ENCODE measurements at places on chromosomes 4 and X.

DNA sequence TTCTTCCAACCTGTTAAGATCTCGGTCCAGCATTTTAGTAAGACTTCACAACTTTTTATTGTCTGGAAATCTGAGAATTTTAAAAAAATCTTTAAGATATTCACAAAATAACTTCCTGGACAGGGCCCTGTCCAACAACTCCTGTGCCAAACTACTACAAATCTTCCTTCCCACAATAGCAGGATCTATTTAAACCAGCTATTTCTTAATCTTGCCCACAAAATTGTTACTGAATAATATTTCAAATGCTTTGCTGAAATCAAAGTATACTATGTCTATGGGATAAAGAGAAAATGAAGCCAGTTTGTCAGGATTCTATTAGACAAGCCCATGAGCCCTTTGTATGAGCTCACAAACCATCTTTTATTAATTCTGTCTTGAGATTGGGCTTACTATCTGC lies 104.1 kb upstream of the DDIT4L start:
- DNase-seq = no peak

DNA sequence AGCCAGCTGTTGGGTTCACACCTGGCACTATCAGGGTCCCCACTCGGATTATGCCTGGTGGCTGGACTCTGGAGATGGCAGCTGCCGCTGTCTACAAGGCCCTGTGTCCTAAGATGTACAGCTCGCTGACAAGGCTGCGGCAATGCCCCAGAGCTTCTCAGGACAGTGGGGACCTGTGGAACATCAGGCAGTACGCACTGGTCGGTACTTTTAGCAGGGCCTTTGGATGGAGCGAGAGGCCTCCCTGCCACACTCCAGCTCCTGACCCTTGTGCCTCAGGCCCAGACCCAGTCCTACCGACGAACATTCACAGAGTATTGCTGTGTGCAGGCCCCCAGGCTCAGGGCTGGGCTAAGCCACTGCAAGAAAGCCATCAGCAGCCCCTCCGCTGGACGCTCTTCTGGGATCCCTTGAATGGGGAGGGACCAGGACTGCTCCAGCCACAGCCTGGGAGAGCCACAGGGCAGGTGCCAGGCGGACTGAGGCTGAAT lies 45.7 kb upstream of the HMX1 start:
- DNase-seq = no peak

- DNase-seq = peak; percentile 52
Measured at GRCh38 chr4:64144994-64145393, 264.3 kb downstream of the TECRL start.

DNA sequence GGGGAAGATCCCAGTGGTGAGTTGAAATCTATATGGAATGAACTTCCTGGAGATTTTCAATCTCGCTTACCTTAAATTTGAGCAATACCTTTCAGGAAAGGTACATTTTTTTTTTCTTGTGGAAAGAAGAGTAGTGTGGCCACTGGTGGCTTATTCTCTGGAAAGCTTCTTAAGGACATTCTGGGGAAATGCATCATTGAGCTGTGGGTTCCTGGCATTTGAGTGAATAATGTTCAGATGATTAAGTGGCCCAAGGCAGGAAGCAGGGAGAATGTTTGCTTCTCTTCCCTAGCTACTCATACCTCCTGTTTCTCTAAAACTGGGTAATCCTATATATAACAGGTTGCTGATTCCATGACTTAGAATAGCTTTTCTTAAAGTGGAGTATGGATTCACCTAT lies 31.8 kb downstream of the STAG2 start:
- peak; percentile 4 for DNase-seq

DNA sequence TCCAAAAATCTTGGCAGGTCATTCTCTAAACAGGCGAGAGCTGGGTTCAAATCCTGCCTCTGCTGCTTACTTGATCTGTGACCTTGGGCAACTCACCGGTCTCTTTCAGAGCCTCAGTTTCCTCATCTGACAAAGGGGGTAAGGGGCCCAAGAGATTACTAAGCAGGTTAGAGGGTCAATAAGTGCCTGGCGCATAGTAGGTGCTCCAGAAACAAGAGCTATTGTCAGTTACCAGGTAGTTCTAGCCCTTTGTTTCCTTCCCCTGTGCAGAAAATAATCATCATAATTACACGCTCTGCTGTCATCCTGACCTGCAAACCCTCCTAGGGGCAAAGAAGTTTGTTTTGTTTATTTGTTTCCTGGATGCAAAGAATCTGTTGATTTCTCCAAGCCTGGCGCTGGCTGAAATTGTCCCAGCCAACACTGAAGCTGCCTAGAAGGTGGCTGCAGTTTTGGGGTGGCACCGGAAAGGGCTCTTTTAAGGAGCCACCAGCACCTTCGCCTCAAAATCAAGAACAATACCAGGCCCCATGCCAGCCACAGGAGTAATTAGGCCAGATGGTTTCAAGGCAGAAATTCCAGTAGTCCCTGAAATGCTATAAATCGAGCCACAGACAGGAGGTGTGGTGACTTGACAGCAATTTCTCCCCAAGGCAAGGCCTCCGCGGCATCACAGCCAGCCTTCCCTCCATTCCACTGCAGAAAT lies 10.2 kb upstream of the KIAA0232 start:
- peak; percentile 77 for DNase-seq

DNA sequence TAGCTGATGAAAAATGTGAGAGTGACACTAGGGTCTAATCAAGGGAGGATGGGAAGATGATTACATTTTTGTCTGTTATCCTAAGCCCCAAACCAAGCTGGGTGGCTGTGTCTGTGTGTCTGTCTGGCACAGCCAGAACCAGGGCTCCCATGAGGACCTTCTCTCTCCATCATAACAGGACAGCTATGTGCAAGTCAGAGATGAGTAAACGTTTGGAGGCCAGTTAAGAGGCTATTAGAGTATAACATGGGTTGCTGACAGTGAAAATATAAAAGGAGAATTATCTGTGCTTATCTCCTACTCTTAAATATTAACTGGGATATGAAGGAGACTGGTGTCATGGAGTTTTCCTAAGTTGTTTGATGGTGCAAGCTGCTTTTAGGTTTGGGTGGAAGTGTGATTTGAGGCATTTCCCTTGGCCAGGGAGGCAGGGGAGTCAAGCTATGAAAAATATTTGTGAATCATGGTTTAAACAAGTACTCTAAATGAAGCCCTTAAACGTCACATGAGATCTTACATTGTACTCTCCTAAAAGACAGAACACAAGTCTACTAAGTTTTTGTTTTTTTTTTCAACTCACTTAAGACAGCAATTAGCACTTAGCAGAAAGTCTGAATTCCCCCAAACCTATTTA lies 156.2 kb downstream of the ENOX2 start:
- DNase-seq = no peak

DNA sequence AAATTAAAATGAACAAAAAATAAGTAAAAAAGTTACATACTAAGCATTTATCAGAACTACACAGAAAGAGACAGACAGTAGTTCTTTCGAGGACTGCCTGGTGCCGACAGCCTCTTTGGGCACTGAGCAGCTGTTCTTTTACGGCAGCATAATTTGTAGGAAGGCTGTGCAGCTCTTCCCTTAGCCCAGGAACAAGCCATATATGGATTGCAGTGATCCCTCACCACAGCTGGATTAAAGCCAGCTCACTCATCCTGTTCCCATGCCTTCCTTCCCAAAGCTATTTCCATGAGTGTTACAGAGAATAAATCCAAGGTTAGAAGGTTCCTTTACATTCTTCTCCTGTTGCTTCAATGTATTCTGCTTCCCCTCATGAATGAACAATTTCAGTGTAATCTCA lies 71.7 kb downstream of the DDX60L start:
- peak; percentile 95 for DNase-seq

All from NCI-H69 (cell line).